ENCODE measurements at places on chromosomes 12 and 14.

GRCh38 chr14:72975770-72976169 is 49.5 kb downstream of the DCAF4 start:
- DNase-seq, result peak; percentile 16

GRCh38 chr12:2264651-2265232 is 212.0 kb downstream of the CACNA1C start:
- peak; percentile 60 for DNase-seq

DNA sequence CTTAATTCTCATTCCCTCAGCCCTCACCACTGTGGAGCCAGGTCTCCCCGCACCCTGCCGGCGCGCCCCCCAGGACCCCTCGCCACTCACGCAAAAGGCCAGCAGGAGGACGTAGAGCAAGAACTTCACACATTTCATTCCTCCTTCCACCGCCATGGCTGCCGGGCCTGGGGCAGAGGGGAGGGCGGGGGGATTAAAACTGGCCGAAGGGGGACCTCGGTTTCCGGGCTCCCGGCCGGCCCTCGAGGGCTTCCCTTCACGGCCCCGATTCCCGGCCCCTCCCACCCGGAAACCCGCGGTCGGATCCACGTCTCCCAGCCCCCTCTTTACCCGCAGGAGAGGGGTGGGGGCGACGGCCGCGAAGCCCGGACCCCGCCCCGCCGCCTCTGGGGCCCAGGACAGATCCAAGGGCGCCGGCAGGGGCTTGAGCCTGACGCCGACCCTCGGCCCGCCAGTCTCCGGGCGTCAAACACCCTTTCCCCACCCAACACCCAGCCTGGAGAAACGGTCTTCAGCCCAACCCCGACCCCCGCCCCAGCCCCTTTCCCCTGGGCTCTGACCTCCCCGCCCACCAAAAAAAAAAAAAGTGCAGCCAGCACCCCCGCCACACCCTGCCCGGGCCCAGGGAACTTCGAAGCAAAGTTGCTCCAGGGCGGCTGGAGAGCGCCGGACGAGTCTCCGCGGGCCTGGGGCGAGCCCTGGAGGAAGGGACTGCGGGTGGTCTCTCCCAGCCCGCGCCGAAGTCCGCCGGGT is 447 bp downstream of the CD63 start:
- DNase-seq, result peak; percentile 85

DNA sequence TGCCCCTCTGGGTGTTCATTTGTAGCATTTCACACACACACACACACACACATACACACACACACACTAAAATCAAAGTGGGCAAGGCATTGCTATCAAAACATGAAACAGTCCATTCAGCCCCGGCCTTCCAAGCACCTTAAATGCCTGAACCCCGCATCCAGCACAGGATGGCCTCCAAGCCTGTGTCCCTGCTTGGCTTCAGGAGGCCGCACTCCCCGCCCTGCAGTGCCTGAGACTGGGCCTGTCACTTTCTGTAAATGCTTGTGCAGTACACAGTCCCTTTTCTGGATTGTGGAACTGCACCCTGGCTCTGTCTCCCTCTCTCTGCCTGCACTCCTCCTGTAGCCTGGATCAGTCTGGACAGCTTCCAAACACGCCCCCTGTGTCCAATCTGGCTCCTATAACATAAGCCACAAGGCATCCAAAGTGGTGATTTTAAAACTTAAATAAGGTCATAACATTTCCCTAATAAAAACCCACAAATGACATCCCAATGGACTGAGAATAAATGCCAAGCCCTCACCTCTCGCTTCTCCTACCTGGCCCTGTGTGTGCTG is 972.2 kb upstream of the TMEM132C start:
- no peak for DNase-seq

DNA sequence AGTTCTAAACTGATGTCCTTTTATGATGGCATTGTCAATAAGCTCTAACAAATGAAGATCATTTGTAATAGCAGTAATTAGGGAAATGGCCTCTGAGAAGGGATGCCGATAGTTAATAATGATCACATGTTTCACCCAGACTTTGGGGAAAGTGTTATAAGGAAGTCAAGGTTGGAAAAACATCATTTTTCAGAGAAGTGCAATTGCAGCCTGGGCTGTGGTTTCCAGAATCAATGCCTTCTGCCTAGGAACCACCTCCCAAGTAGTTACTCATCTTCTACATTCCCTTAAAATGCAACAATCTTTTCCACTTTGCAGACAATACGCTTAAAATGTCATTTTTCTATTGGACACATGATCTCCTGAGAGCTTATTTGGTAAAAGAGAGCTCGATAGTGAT is 879 bp downstream of the EDDM3A start:
- no peak for DNase-seq

GRCh38 chr14:47596232-47596631 is 79.2 kb downstream of the MDGA2 start:
- DNase-seq, result no peak

GRCh38 chr12:62361048-62361447 is 100.8 kb downstream of the USP15 start:
- no peak for DNase-seq

DNA sequence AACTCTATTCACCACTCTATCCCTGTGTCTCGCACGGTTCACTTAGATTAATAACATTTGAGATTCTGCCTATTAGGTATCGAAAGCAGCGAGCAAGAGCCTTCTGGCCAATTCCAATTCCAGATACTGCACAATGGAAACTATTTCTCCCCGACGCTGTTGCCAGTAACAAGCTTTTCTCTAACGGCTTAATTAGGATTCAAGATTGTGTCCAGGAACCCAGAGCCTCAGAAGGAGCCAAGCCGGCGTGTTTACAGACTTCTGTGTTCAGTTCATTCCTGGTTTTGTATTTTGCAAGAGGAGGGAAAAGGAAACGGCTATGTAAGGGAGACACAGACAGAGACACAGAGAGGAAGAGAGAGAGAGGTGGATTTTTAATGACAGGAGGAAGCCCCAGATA is 185.6 kb downstream of the DICER1 start:
- DNase-seq, result no peak

- no peak for DNase-seq
Measured at GRCh38 chr12:112595410-112595809, 176.7 kb downstream of the PTPN11 start.

GRCh38 chr12:33026791-33027190 is 130.2 kb upstream of the PKP2 start:
- DNase-seq, result no peak

GRCh38 chr12:27981874-27982273 is 9.3 kb upstream of the PTHLH start:
- no peak for DNase-seq

DNA sequence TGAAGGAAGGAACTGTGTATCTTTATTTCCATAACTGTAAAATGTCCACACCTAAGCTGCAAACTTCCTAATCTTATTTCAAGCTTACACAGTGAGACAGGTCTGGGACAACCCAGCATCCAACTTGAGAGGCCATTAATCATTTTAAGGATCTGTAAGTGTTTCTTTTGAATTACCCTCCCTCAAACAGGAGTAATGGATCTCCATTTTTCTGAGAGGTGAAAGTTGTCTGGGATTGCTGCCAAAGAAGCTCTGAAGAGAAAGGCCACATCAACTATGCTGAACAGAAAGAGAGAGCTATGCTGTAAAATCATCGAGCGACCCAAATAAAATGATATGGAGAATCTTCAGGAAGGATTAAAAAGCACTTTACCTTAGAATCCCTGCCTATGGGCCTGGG is 131.7 kb upstream of the CPNE8 start:
- no peak for DNase-seq

DNA sequence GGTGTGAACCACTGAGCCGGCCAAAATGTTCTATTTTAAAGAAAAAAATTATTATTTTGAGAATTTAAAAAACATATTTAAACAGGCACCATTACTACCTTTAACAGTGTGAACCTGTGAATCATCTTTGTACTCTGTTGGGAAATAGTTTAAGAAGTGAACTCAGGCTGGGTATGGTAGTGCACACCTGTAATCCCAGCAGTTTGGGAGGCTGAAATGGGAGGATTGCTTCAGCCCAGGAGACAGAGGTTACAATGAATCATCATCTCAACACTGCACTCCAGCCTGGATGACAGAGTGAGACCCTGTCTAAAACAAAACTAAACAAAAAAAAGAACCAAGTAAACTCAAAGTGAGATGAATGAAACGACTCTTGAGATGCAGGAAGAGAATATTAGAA is 3.1 kb upstream of the WDR89 start:
- no peak for DNase-seq

DNA sequence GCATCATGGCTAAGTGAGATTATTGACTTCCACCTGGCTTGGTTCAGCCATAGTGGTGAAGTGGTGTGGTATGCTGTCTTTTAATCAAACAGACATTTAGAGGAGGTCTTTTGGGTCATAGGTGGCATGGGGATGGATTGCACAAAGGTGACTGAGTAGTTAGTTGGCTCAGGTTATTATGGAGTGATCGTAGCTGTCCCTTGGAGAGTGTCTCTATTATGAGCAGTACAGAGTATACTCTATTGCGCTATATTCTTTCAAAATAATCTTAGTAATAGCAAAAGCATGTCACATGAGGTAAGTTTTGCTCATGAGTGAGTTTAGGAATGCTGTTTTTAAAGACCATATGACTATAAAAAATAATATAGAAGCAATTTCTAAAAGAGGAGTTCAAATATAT is 60.4 kb downstream of the RASSF8 start:
- no peak for DNase-seq

- DNase-seq, result no peak
Measured at GRCh38 chr14:38910092-38910491, 192.9 kb downstream of the SEC23A start.
